T-helper 1 cell (primary cell): ENCODE measurements at places on chromosomes 11 and 22.

GRCh38 chr22:46551321-46551720, 13.9 kb upstream of the CELSR1 start:
- DNase-seq, result no peak

GRCh38 chr11:65585396-65586246, 9.8 kb downstream of the EHBP1L1 start:
- no peak for DNase-seq

DNA sequence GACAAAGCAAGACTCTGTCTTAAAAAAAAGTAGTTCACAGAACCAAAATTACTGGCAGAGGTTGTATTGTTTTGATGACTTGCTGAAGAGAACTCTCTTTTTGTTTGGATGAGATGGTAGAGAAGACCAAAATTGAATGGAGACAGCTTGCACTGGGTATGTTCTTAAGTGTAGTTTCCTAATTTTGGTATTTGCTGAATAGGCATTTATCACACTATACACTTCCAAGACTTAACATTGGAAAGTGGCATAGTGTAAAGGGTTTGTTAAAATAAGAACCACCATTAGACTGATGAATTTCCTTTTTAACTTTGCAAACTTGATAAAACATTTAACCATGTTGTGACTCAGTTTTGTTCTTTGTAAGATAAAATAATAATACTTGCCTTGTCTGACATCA, 5.3 kb upstream of the DCUN1D5 start:
- DNase-seq, result no peak

DNA sequence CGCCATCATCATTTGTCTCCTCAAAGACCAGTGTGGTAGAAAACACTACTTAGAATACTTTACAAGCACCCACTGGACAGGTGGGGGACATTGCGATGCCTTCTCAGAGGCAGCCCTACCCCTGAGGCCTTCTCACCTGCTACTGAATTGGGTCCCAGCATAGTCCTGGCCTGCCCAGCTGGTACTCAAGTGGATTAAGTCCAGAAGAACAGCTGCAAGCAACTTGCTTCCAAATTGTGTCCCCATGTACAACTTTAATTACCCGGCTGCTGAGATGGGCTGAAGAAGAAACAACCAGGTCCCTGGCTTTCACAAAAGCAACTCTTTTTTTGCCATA, 12.3 kb downstream of the ABTB2 start:
- DNase-seq, result no peak

DNA sequence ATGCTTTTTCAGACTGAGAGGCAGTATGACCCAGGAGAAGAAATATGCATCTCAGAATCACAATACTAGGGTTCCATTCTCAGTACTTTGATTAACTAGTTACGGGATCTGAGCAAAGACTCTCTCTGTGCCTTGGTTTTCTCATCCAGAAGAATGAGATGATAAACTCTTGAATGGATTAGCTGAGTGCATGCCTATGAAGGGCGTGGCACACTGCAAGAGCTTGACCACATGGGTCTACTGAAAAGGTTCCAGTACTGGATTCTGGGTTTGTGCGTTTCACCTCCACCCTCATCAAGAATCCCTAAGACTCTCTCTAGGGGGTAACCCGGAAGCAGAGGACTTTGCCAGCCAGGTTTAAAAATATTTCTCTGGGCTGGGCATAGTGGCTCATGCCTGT, 25.6 kb downstream of the PGA5 start:
- DNase-seq, result no peak

GRCh38 chr11:66568124-66568916, at the start of gene CTSF:
Gene CTSF (minus strand): TSS chr11:66568606. CDS start chr11:66568486, 120 bp downstream.
- DNase-seq, result peak; percentile 61

- DNase-seq, result no peak
These were observed 12.1 kb downstream of the TRIM51 start for GRCh38 chr11:55895216-55895615.

DNA sequence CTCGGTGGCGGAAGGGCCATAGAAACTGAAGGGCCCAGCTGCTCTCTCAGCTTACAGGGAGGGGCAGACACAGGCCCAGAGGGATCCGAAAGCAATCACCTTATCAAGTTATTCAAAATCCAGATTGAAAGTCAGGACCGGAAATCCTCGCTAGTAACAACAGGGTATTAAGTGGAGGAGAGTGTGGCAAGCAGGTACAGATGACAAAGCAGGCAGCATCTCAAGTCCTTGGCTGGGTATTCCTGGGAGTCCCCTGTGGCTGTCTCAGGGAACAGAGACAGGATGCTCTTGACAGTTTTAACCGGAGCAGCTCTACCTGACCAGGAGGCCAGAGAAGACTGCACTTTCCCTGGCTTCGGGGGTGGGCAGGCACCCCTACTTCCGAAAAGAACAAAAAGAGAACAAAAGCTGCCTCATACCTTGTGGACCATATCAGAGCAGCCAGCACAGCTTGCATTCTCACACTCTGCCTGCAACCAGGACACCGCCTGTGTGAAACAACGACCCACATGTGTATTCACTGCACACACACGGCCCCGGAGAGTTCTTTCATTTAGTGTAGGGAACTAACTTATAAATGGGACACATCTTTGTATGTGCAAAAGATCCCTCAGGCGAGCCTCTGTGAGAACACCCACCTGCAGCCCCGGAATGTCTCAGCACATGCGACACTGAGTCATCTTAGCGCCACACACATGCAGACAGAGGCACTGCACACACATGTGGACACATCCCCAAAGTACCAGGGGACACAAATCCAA, 78.3 kb downstream of the MICAL3 start:
- DNase-seq, result no peak

DNA sequence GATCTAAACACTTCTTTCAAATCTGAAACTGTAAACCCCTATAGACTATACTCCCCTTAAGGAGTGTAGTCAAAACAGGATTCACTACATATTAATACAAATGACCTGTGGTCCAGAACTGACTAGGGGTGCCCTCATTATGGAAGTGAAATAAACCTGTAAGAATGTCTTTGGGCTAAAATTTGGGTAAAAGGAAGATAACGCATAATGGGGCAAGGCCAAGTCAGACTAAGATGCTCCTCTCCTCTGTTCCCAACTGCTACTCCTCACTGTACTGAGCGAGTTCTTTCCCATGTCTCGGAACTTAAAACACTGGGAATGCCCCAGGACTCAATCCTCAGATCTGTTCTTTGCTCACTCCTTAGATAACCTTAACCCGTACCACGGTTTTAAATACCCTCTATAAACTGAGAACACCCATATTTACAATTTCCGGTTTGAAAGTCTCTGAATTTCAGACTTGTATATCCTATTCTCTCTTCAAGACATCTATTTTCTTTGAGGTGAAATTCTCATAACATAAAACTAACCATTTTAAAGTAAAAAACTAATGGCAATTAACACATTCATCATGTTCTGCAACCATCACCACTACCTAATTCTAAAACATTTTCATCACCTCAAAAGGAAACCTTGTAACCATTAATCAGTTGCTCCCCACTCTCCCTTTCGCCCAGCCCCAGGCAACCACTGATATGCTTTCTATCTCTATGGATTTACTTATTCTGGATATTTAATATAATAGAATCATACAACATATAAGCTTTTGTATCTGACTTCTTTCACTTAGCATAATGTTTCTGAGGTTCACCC, 4.0 kb downstream of the THAP12 start:
- no peak for DNase-seq

- no peak for DNase-seq
These were observed 58.7 kb downstream of the GAS2 start for GRCh38 chr11:22725079-22725478.

- DNase-seq, result no peak
These were observed 89.8 kb downstream of the PIWIL4 start for GRCh38 chr11:94656968-94657367.

GRCh38 chr11:101498891-101499290, 84.9 kb downstream of the TRPC6 start:
- no peak for DNase-seq

GRCh38 chr11:18065572-18065971, 19.5 kb upstream of the TPH1 start:
- DNase-seq, result no peak

- no peak for DNase-seq
These were observed 70.7 kb downstream of the PAK1 start for GRCh38 chr11:77403211-77403610.

DNA sequence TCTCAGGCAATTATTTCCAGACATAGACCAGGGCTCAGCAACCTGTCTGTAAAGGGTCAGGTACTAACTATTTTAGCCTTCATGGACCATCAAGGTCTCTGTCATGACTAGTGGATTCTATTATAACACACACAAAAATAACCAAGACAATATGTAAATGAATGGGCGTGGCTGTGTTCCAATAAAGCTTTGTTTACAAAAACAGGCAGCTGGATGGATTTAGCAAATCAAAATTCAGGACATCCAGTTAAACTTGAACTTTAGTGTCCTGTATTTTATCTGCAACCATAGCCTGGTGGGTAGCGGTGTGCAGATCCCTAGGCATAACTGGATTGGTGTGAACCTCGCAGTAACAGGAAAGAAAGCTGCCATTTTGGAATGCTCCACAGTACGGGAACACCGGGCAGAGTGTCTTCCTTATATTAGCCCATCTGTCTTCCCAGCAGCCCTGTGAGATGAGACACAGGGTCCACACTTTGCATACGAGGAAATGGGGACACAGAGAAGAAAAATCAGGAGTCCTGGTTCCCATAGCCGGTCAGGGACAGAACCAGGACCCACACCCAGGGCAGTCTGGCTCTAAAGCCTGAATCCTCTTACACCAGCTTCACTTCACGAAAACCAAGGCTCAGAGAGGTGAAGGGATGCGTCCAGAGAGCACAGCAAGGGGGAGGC, 15.6 kb downstream of the LIF start:
- no peak for DNase-seq

DNA sequence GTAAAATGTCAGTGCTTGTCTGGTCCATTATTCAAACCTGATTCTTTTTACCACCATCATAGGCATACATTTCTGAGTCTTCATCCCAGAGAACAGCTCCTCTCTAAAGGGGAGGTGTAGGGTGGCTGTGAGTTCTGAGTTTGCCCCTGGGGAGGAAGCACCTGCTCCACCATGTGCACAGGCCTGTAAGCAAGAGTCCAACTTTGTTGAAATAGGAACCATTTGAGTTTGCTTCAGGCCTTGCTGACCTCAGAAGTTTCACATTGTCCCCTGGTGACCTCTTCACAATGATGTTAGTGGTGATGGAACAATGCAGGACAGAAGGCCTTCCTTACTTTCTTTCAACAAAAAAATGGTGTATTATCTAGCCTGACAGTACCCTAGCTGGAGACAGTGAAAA, 54.6 kb upstream of the TOP3B start:
- DNase-seq, result no peak

- no peak for DNase-seq
These were observed 47.9 kb upstream of the ARHGAP42 start for GRCh38 chr11:100639140-100639539.
